ENCODE measurements at places on chromosomes 4 and X.
A peak's percentile ranks its signal among the peaks of the same experiment; 100 is the strongest.

DNA sequence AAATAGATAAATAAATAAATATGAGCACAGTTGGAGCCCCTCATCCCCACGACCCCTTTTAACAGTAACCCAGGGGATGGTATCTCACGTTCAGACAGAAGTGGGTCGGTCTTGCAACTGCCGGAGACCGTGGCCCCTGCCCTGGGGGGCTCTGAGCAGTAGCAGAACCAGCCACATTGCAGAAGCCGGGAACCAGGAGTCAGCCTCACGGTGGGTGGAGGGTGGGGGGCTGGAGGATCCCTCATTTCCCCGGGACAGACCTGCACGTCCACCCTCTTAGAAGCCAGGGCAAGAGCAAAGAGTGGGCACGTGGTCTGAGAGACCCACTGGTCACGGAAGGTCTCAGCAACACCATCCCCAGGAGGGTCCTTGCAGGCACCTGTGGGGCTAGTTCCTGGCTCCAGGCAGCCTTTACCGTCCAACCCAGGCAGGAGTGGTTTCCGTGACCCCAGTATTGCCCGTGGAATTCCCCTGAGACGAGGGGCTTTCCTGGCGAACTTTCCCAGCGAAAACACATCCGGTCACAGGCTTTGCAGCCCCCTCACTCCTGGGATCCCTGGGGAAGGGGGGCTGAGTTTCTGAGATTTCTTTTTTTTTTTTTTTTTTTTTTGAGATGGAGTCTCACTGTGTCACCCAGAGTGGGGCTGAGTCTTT, 8.8 kb upstream of the IL3RA start:
- DNase-seq, result no peak

- no peak for DNase-seq
Measured at GRCh38 chr4:106316773-106317409, 541 bp downstream of the AIMP1 start.

DNA sequence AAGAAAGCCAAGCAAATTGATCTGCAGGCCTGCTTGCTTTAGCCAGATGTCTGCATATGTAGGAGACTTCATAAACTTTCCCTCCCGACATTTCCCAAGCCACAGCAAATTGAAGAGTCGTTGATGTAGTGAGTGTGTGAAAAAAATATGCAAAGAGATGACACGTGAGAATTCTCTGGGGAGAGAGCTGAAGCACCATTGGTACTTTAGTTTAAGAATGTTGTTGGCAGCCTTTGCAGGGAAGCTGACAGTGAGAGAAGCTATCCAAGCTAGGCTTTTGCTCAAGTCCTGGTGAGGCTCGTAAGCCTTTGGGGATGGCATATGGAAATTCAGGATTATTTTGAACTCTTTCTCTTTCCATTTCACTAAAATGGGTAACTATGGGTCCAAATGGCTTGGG, 87.5 kb downstream of the GLRA2 start:
- peak; percentile 20 for DNase-seq

- no peak for DNase-seq
Measured at GRCh38 chr4:7705593-7705992, 234.1 kb downstream of the AFAP1 start.

GRCh38 chr4:12118651-12119213, 690.0 kb upstream of the HS3ST1 start:
- no peak for DNase-seq

Data from NCI-H524 (cell line).